CD4-positive, alpha-beta memory T cell (primary cell): ENCODE measurements at places on chromosomes 3 and 15.

GRCh38 chr3:35505181-35505580, 134.1 kb upstream of the ARPP21 start:
- no peak for DNase-seq

DNA sequence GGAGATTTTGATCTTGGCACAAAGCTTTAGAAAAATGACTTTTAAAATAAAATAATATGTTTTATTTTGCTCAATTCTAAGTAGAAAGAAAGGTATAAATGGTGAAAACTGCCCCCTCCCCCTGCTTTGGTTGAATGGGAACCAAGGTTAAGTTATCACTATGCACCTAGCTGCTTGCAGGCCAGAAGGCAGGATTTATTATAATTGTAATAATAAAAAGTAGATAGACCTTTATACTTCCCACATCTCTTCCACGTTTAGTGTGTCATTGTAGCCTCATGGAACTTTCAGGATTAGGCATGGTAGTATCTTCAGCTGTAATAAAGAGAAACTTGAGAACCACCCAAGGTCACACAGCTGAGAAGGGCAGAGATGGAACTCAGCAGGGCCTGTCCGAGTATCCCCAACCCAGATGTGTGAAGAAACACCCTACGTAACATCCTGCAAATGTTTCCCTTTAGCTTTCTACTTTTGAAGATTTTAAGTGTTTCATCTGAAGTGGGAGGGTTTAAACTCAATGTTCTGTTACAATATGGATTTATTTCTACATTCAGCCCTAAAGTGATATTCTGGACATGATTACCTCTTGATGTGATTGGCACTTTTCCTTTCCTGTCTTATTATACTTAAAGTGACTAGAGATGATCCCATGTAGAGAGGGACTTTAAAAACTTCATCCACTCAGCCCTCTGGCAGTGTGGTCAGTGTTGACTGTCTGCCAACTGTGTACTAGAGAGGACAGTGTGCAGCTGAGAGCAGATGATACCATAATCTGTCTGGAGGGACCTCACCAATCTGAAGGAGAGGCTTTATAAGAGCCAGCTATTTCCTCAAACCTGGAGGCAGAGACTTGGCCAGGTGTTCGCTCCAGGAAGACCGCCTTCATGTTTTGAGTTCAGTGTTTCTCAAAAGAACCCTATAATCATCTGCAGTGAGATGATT, 282.5 kb upstream of the TRIM42 start:
- DNase-seq = no peak

DNA sequence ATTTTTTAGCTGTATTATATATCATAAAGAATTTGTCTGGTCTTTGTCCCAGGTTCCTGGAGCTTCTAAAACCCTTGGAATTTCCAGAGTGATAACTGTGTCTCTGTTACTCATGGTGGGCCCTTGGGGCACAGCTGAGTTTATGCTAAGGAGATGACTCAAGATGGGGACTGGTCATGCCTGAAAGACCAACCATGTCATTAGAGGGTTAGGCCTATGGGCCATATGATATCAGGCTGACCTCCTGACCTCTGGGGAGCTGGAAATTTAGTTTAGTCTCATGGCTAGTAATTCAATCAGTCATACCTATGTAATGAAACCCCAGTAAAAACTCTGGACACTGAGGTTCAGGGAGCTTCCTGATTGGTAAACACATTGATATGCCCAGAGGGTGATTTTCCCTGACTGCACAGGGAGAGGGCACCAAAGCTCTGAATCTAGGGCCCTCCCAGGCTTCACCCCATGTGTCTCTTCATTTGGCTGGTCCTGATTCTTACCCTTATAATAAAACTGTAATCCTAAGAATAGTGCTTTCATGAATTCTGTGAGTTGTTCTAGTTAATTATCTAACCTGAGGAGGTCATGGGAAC, 69.6 kb downstream of the EEFSEC start:
- DNase-seq = no peak

- DNase-seq = no peak
Observed at GRCh38 chr15:95304947-95305400, 1025.5 kb upstream of the NR2F2 start.

DNA sequence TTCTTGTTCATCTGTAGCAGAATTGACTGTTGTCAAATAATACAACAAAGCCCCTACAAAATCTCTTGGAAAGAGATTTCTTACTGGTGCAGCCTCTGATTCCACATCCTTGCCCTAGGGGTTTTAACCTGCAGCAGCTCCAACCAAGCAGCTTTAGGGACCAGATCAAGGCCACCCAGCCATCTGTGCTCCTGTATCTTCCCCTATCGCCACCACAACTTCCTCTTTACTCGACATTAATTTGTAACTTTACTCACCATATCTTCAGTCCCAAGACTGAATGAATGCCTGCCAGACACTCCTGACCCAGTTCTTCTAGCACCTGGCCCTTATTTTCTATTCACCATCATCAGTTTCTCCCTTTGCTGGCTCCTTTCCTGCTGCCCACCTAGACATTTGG, 156.6 kb upstream of the IL12A start:
- no peak for DNase-seq
